Endothelial cell (in vitro differentiated cells): ENCODE measurements at places on chromosomes 4 and X. TPM values are rescaled to one million over a fixed set of nuclear protein-coding genes. Genes with fewer than 3 reads are reported as not detected.

Gene USP17L27
- not detected for total RNA-seq

Gene ITM2A
- 97.7 TPM for total RNA-seq

DNA sequence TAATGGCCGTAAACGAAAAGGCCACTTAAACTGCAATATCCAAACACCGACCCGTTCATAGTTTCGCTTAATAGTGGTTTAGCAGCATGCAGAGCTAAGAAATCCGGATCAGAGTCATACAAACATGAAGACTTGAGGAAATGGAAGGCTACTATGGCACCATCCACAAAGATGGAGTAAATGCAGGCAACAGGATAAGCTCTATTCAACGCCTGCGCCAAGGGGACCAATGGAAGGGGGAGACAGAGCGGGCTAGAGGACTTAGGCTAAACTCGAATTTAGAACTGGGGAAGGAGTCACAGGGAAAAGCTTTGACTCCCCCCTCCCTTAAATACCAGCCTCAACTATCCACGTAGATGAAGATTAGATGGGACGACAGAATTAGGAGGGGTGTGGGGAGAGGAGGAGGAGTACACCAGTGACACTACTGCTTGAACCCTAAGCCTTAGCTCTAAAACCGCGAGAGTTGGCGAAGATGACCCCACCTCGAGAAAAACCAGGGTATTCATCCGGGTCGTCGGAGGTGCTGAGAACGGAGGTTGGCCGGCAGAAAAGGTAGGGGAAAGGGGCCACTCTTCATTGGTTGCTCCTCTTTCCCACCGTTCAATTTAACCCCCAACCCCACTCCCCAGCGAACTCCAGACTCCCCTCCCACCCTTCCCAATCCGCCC lies 3.5 kb downstream of the HUWE1 start:
- DNase-seq, result peak; percentile 44

DNA sequence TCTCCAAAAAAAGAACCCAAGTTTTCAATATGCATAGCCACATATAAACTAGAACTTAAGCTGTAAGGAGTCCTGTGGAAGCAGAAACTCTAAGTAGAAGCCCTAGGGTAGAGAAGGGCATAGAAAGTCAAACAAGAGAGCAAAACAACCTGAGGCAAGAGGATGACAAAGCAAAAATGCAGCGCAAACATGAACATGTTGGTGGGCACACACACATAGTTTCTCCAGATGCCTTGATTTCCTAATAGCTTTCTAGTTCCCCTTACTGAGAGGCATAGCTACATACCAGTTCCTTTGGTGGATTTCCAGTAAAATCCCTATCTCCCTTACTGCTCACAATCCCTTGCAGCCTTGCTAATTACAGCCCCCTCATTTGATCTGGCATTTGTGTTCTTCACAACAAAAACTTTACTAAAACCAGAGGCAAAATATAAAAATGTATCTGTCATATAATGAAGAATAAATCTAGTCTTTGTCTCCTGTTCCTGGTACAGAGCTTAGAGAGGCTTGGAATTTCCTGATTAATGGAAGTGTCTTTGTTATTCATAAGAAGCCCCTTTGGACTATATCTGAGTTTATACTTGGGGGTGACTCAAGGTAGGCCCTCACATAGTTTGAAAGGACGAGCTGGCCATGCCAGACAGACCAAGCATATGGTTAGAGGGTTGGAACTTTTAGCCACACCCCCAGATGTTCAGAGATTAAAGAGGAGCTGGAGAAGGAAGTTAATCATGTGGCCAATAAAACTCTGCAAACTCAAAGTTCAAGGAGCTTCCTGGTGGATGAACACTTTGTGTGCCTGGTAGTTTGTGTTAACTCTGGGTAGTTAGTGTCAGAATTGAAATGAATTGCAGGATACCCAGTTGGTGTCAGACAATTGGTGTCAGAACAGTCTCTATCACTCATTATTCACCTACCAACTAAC lies 52.7 kb upstream of the ZCCHC13 start:
- DNase-seq, result no peak

- no peak for DNase-seq
These were observed 21.9 kb upstream of the CLCN4 start for GRCh38 chrX:10134921-10135320.

DNA sequence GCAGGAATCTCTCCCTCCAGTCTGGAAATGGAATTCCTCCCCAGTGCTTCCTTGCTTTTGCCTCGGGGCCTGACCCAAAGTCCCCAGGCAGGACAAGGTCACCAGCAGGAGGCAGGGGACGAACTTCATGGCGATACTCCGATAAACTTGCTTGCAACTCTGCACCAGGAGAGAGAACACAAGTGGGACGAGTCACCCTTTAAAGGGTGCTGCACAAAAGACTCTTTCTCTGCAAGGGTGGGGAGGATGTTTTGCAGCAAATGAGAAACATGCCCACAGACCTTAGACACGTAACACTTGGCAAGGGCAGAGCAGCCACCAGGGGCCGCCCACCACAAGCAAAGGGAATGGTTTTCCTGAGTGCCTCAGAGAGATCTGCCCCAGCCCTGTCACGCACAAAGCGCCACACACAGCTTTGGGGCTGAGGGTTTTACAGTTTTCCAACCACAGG lies at the start of gene FGFBP2:
FGFBP2 (minus strand) TSS at position 175 of the 451 bp plus-strand sequence; CDS start at position 129, 46 bp downstream.
- peak; percentile 64 for DNase-seq

- DNase-seq, result no peak
These were observed 32.5 kb downstream of the SLC10A6 start for GRCh38 chr4:86816501-86817273.

DNA sequence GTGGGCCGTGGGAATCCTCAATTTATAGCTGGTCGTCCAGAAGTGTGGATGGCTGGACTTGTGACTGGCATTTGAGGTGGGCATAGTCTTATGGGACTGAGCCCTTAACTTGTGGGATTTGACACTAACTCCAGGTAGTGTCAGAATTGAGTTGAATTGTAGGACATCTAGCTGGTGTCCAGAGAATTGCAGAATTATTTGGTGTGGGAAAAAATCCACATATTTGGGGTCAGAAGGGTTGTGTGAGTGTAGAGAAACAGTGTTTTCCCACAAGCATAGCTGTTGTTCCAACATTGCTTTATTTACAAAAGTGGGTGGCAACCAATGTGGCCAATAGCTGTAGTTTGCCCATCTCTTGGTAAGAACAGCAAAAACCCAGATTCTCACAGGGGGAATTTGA lies 91.3 kb downstream of the MOSPD2 start:
- DNase-seq, result no peak
